ENCODE measurements at places on chromosomes 16 and 17.

DNA sequence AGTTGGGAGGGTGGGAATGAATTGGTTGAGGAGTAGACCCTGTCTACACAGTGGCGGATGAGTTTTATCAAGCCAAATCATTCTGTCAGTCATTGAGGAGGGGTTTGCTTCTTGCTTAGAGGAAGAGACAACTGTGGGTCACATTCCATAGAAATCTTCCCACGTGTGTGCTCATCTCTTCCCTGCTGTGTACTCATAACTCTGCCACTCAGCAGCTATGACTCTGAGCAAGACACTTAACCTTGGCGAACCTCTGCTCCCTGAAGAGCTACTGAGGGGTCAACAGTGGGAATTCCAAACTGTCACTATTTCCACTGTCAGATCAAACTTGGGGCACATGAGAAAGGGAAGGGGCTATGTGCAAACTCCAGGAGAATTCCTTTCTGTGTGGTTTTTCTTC lies 72.6 kb upstream of the COX10 start:
- no peak for DNase-seq

GRCh38 chr17:38327936-38328335 lies 15.8 kb downstream of the GPR179 start:
- DNase-seq = peak; percentile 14

DNA sequence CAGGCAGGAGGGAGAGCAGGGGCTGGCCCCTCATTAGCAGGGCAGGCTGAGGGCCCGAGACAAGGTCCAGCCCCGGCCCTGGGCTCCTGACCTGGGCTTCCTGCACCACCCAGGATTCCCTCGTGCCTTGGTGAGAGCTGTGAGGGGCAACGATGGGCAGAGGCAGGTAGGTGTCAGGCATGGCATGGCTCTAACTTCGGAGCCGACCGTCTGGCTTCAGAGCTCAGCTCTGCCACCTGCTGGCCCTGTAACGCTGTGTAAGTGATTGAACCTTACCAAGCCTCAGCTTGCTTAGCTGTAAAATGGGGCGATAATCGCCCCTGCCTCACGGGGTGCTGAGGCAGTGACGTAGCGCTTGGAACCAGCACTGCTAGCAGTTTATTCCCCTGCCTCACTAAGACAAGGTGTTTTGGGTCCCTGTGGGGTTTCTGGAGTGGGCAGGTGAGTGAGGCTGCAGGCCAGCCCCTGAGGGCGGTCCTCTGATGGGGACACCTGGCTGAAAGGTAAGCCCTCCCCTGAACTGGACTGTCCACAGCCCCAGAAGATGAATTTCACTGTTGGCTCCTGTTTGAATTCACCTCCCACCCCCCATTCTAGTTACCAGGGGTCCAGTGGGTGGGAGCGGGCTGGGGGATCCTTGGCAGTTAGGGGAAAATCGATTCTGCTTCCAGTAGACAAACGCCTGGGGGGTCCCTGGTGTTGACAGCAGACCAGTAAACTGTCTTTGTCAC lies 184.8 kb upstream of the GSE1 start:
- DNase-seq = peak; percentile 79

DNA sequence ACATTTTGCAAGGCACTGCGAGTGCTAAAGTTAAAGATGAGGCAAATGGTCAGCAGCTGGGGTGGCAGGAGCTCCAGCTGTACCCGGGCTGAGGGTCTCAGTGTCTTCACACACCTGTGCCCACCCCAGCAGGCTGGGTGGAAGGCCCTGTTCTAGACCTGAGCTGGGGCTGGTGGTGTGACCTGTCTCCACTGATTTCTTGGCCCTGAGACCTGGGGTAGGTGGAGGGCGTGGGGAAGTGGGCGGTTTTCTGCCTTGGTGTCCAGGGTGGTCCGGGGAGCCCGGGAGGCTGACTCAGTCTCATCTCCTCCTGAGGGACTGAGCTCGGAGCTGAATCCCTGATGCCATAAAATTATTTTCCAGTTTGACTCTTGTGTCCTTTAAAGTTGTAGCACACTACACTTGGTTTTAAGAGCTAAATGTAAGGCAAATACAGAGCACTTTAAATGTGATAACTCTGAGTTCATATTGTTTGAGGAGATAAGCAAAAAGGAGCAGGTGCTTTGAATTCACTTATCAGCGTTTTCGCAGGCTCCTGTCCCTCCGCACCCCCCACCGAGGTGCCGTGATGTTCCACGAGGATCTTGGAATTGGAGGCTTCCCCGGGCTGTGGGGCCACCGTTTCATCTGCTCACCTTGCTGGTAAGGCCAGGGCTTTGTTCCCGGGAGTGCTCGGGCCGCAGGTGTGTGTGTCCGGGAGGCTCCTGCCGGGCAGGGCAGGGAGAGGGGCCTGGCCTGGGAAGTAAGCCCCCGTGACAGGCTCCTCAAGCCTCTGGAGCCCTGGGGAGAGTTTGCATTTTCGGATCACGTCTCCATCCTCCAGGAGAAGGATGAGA lies 117.0 kb downstream of the AATF start:
- DNase-seq = no peak

GRCh38 chr16:30429418-30429677 lies 482 bp downstream of the DCTPP1 start:
- no peak for DNase-seq

DNA sequence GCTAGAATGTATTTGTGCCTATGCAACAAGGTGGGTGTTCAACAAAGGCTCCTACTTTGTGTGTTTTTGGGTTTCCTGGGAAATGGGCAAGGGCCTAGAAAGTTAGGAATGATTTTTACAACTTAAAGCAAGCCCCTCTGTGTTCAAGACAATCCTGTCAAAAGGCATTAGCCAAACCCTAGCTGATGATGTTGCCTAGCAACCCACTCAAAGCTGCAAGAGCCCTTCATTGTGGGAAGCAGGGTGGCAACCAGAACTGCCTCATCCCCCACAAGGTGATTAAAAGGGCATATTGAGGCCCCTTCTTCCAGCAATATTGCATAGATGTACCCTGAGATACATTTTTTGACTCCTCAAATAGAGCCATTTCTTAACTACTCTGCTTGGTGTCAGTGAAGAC lies 16.0 kb upstream of the RASL10B start:
- no peak for DNase-seq

DNA sequence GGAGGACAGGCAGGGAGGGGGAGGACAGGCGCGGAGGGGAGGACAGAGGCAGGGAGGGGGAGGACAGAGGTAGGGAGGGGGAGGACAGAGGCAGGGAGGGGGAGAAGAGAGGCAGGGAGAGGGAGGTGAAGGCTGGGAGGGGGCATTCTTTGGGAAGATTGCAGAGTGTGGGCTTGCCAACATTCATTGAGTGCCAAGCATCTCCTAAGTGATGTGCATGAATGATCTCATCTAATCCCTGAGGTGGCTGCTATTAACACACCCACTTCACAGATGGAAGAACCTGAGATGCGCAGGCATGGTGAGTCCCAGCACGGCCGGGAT lies 58.3 kb downstream of the NT5M start:
- peak; percentile 16 for DNase-seq

- DNase-seq = no peak
These were observed 43.5 kb downstream of the SNX29 start for GRCh38 chr16:12020009-12020408.

- DNase-seq = no peak
These were observed 20.0 kb downstream of the NUP93 start for GRCh38 chr16:56749672-56750491.

DNA sequence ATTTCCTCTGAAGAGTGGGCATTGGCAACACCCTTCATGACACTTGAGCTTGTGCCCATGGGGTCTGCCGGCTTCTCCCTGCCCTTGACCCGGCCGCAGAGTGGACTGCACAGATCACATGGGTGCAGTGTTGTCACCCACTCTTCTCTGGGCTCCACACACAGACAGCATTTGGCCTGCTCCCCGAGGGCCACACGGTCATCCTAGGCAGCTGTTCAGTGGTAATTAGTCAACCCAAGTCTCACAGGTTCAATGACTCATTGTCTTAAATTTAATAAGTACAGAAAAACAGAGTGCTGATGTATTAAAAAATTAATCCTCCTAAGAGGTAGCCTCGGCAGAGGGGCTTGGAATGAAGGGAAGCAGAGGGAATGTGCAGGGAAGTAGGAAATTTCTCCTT lies 204.8 kb downstream of the MSI2 start:
- DNase-seq = peak; percentile 70

GRCh38 chr17:21201874-21202273 lies 12.1 kb downstream of the TMEM11 start:
- no peak for DNase-seq

DNA sequence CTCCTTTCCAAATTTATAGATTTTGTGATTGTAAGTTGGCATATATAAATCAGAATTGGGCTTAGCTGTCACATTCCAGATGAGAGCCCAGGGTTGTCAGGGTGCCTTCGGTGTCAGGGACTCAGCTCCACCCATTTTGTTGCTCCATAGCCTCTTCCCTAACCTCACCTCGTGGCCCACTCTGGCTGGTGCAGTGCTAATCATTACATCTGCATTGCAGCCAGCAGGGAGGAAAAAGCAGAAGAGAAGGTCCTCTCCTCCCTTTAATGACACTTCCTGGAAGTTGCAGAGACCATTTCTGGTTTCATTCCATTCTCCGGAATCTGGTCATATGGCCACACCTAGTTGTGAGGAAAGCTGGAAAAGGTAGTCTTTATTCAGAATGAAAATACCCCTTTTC lies 113.3 kb downstream of the CCT6B start:
- peak; percentile 37 for DNase-seq

DNA sequence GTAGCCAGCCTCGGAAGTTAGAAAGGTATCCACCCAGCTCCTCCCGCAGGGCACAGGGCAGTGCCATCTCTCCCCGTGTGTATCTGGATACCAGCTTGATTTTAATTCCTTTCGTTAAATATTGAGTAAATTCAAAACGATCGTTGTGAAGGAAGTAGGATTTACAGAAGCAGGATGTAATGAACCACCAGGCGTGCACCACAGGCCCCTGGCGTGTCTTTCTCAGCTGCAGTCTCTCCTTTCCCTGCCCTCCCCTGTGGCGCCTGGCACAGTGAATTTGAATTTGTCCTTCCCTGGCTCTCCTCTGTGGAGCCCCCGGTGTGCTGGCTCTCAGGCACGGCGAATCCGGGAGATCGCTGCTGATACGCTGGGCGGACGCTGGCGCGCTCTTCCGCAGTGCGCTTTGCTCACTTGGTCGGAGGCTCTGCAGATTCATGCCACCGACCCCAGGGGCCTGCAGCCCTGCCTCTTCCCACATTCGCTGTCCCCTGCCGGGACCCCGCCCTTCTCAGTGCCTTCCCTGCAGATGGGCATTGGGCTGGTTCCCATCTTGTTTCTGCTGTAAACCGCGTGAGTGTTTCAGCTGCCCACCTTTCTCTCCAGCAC lies 164.6 kb downstream of the RPTOR start:
- no peak for DNase-seq

- DNase-seq = no peak
These were observed 66.9 kb upstream of the MRTFB start for GRCh38 chr16:14004031-14004728.

GRCh38 chr16:24935336-24935735 lies 79.8 kb downstream of the ARHGAP17 start:
- no peak for DNase-seq

GRCh38 chr17:35889818-35890773 lies 9.9 kb upstream of the CCL5 start:
- DNase-seq = no peak

- no peak for DNase-seq
These were observed 134.7 kb downstream of the KCNJ12 start for GRCh38 chr17:21510686-21511362.

DNA sequence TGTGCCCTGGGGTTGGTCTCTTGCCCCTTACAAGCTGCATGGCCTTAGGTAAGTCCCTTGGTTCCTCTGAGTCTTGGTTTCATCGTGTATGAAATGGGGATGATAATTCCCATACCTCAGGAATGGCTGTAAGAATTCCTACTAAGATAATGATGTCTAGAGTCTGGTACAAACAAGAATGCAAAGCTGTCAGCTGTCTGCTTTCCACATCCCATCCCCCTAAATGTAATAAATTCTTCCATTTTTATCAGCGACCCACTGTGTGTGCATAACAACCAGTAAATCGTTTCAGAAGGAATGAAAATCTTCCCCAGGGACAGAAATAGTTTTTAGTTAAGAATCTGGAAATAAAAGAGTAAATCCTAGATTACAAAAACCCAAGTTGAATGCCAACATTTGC lies 95.4 kb downstream of the CPPED1 start:
- DNase-seq = no peak

DNA sequence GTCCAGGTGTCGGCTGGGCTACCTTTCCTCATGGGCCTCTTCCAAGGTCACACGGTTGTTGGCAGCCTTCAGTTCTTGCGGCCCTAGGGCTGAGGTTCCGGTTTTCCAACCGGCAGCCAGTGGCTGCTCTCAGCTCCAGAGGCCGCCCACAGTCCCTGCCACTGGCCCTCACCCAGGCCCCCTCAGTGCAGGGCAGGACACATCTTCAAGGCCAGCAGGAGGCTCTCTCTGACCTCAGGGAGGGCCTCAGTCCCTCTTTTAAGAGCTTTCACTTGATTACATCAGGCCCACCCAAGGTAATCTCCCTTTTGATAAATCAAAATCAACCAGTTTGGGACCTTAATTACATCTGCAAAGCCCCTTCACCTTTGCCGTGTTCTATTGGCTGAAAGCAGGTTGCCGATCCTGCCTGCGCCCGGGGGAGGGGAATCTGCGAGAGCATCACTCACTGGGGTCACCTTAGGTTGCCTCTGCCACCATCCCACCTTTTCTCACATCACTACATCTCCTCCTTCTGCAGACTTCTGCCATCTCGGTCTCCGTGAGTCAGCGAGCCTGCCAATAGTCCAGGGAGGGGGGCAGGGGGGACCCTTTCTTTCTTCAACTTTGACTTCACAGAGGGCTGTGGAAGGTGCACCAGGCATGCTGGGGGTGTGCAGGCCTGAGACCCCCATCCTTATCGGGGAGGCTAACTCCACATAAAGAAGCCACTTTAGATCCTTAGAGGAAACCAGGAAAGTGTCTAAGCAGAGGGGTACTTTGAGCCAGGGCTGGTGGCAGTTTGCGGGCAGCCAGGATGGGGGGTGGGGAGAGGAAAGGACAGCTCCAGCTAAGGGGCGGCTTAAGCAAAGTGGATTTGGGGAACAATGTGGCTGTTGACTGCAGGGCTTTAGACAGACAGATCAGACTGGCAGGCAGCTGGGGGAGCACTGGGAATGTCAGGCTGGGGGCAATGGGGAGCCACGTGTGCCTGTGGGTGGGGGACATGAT lies 28.8 kb upstream of the NXPH3 start:
- no peak for DNase-seq

- DNase-seq = no peak
These were observed 19.7 kb downstream of the RBL2 start for GRCh38 chr16:53453928-53454327.

DNA sequence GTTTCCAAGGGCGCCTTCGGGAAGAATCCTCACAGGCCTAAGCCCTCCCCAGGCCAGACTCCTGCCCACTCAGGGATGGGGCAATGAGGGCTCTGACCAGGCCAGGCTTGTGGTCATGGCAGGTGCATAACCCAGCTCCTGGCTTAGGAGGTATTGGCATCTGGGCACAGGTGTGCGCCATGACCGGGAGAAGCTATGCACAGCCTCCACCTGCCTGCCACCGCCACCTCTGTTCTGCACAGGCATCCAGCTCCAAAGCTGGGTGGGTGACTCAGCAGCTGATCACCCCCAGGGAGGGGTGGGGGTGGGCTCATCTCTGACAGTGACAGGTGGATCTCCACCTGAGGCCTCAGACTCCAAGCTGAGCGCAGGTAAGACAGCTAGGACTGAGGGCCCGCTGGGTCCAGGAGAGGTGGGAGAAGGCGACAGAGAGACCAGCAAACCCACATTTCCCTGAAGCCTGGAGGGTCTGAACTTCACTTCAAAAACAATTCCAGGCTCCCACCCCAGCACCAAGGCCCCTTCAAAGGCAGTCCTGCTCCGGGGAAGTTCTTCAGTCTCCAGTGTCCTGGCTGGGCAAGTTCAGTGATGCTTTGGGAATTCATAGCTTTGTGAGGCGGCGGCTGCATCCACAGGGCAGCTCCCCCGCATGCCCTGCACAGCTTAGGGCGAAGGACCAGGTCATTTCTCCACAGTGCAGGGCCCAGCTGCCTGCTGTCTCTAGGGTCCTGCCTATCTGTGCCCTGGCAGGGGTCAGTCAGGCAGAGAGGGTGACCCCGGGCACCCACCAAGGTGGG lies 121.6 kb upstream of the SMURF2 start:
- DNase-seq = peak; percentile 59

Measured in activated effector memory CD4-positive, alpha-beta T cell treated with anti-CD3 and anti-CD28 coated beads, Interleukin-2, amount 50 U/mL, for 16 hours (primary cell).